ENCODE measurements at places on chromosomes 6 and 20.

GRCh38 chr6:109762769-109763441 is 71.8 kb downstream of the FIG4 start:
- DNase-seq = no peak

DNA sequence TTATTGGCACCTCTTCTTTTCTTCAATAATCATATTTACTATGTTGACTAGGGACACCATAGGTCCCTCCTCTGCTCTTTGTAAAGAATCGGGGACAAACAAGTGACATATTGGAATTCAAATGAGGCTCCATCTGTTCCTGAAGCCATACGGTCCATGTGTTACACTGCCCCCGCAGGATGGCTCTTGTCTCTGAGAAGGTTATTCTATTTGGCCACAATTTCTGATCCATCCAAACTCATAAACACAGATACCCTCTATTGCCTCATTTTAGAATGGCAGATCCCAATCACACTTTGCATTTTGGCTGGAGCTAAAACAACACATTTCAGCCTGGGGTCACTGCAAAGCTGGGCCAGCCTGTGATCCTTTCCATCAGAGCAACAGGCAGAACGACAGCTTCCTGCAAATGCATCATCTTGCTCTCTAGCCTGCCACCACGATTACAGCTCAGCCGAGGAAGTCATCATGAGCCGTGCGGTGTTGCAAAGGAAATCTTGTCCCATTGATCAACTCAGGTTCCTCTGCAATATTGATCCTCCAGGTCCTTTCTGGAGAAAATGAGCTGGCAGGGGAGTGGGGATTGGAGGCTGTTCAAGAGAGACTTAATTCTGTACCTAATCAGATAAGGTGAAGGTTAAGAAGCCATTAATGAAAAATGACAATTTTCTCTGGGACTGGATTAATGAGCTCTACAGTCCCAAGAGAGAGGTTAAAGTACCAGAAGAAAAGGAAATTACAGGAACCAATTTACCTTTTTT is 73.1 kb downstream of the AGPAT4 start:
- DNase-seq = no peak

DNA sequence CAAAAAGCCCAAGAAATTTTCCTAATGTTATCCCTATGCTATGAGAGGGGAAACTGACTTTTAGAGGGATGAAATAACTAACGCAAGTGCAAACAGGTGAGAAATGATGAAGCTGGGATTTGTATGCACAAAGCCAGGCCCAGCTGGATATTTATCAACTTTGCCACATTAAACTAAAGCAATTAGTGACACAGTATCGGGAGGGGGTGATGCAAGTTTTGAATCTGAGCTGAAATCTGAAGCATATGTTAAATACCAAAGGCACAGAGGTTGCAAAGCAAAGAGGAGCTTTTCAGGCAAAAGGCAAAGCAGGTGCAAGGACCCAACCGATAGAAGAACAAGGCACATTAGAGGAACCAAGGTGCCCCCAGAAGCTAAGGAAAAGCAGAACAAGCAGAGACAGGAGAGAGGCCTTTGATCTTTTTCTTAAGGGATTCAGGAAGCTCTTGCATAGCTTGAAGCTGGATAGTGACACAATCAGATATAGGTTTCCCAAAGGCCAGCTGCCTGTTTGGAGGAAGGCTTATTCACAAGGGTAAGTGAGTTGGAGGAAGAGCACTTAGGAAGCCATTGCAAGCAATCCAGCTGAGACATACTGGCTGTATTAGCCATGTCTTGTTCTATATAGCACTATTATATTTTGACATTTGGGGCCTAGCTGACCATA is 207.5 kb downstream of the HIVEP2 start:
- no peak for DNase-seq

GRCh38 chr20:50617022-50617421 is 74.3 kb downstream of the RIPOR3 start:
- no peak for DNase-seq

GRCh38 chr6:118810420-118811027 is 83.4 kb upstream of the ASF1A start:
- no peak for DNase-seq

GRCh38 chr6:28940294-28940857 is 16.6 kb upstream of the TRIM27 start:
- DNase-seq = peak; percentile 50

DNA sequence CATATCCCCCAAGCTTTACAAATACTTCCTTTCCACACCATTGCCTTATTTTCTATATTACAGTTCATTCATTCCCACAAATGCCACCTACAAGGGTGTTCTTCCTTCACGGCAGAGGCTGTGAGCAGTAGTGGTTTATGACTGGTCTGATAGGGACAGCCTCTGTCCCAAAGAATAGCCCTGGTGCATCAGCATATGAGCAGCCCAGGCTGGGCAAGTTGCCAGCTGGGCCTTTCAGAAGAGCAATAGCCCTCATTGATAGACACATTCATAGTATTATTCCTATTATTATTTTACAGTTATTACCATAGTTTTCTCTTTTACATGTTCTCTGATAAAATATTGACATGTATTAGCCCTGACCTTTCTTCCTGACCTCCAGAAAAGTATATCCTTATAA is 149.9 kb downstream of the MMS22L start:
- DNase-seq = no peak

DNA sequence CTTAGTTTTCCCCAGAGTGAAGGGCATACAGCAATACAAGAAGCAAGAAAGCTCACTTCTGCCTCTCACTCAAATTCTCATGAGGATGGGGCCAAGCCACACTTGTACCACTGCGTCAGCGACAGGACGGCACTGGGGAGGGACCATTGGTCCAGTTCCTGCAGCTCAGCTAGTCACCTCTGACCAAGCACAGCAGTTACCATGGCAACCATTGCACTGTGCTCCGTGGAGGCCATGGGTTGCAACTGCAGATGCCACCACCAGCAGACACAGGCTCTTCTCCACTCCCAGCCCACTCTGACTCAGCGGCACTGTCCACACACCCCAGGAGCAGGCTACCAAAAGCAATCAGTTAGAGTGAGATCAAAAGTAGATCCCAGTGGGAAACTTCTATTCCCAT is 441.1 kb upstream of the ARID1B start:
- no peak for DNase-seq

DNA sequence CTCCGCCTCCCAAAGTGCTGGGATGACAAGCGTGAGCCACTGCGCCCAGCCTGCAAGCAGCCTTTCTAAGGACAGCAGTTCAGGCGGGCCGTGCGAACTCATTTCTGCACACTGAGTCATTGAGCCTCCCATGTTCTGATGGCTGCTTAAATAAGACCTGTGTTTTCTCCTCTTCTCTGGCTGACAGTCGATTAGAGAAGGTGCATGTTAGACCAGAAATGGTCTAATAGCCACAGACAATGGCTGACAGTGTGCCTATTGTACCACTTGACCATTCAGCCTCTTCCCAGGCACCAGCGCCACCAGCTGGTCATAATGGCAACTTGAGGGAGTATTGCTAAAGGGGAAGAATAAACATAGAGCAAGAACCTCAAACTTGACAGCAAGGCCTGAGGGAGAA is 6.2 kb downstream of the CST11 start:
- DNase-seq = peak; percentile 7

- DNase-seq = peak; percentile 94
Observed at GRCh38 chr20:64099880-64100565, 7.3 kb downstream of the NPBWR2 start.

- DNase-seq = no peak
Observed at GRCh38 chr20:64246616-64247306, 8.8 kb upstream of the PCMTD2 start.

GRCh38 chr6:24699521-24700359 is 19.2 kb downstream of the C6orf62 start:
- DNase-seq = no peak

- DNase-seq = no peak
Observed at GRCh38 chr6:128032042-128032441, 131.2 kb upstream of the THEMIS start.

DNA sequence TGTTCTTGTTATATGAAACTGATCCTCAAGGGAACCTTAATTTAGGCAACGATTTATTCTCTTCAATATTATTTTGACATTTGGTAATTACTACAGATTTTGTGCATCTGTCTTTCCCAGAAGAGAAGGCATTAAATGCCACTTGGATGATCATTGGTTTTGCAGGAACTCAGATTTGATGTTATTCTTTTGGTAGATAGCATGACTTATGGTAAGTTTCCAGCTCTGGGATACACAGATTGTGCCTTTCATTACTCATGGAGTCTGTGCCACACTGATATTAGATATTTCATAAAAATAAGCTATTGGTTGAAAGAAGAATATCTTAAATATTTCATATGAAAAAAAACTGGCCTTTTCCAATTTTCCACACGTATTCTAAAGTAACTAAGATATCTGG is 120.1 kb downstream of the AIG1 start:
- DNase-seq = no peak

DNA sequence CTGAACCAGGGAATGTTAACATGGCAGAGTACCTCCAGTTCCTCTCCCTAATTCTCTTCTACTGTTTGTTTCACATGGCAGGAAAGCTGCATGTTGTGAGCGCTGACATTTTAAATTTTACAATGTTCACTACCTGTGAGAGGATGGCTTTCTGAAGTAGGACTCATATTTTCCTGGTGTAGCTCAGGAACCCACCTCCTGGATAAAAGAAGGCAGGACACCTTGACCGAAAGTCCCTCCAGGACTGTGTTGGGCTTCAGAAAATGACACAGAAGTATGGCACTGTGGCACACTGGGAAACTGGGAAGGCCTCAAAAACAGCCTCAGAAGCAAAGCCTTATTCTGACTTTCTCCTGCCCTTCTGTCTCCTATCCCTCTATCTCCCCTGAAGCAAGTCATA is 33.3 kb downstream of the PTPRK start:
- DNase-seq = no peak

GRCh38 chr6:37731888-37732287 is 34.2 kb upstream of the MDGA1 start:
- DNase-seq = no peak

- DNase-seq = peak; percentile 72
Observed at GRCh38 chr20:63498960-63499337, at the start of gene EEF1A2. Gene EEF1A2, minus strand, starts transcription at chr20:63499083. Its CDS starts 1,320 bp downstream, at chr20:63497763.

- DNase-seq = peak; percentile 1
Observed at GRCh38 chr6:80196906-80197305, 90.4 kb downstream of the BCKDHB start.

DNA sequence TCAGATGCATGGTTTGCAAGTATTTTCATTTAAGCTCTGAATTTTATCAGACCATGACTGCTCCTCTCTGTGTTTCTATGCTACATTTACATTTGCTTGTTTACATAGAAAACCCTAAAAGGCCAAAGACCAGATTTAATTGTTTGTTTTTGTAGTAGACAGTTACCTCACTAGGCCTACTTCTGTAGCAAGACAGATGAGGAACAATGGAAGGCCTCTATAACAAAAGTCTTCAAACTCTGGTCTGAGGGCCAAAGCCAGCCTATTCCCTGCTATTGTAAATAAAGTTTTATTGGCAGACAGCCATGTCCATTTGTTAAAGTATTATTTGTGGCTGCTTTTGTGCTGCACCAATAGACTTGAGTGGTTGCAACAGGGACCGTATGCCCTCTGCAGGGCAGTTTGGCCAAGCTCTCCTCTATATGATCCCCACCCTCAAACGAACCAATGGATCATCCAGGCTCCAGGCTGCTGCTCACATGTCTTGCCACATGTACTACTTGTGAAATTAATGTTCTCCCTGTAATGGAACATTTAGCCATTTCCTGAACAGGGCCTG is 182.0 kb downstream of the DOK5 start:
- no peak for DNase-seq

DNA sequence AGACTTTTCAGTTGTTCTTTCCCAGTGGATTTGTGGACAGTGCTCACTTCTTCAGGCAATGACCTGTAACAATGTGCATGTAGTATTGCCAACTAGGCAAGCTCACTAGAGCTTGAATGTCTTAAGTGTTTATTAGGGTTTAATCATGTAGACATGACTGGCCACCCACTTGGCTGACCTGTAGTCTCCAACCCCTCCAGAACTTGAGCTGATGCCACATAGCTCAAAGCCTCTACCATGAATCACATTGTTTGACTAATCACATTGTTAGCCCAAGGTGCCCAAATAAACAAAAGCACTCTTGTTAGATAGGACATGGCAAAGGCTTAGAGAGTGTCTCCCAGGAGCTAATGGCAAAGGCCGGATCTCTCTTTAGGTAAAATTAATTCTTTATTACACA is 272.7 kb downstream of the GRIK2 start:
- DNase-seq = no peak

DNA sequence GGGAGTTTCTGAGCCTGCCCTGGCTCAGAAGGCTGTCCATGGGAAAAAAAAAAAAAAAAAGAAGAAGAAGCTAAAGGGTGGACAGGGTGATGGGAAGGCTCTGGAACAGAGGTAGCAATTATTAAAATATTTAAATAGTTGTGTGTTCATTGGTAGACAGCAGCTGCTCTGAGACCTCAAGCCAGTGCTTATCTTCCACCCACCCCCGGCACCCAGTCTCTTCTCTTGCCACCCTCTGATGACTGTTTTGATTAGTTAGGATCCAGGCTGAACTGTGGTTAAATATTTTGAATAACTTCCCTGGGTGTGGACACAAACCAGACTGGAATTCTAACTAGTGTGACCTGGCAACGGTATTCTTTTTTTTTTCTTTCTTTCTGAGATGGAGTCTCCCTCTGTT is 16.9 kb upstream of the SRSF3 start:
- DNase-seq = no peak

DNA sequence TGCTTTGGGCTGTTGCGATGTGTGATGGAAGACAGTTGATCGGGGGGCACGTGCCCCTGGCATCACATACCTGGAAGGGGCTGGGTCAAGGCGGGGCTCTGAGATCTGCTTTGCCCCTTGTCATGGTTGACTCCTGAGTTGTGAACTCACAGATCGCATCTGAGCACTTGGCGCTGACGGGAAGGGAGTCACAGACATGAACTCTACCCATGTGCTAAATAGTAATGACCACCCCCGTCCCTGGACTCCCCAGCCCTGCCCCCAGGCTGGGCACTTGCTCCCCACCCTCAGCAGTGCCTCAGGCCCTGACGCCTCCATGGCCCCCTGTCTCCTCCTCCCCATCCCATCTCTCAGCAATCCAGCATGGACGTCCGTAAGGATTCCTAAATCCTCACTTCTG is 107.0 kb downstream of the SYNDIG1 start:
- no peak for DNase-seq
